NCI-H2029 (cell line): ENCODE measurements at places on chromosomes 12 and 14.

GRCh38 chr12:47190271-47190750 is 110.6 kb upstream of the AMIGO2 start:
- no peak for DNase-seq

GRCh38 chr14:87181288-87181687 is 811.7 kb downstream of the GALC start:
- no peak for DNase-seq

DNA sequence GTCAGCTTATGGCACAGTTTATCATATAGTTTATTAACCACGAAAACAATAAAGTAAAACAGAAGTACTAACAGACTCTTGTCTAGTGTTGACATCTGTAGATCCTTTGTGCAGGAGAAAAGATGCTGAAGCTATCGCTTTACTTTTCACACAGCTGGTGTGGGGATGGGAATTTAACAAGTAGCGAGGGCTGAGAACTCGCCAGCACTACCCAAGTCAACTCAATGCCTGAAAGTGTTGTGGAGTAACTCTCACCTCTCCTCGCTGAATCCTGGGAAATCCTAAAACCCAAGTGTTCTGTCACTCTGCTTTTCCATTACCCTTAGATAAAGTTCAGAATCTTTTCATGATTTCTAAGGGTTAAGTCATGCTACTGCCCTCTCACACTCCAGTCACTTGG is 264.2 kb downstream of the BMP4 start:
- DNase-seq: no peak

- DNase-seq: no peak
Measured at GRCh38 chr12:58458102-58458501, 462.2 kb downstream of the LRIG3 start.

DNA sequence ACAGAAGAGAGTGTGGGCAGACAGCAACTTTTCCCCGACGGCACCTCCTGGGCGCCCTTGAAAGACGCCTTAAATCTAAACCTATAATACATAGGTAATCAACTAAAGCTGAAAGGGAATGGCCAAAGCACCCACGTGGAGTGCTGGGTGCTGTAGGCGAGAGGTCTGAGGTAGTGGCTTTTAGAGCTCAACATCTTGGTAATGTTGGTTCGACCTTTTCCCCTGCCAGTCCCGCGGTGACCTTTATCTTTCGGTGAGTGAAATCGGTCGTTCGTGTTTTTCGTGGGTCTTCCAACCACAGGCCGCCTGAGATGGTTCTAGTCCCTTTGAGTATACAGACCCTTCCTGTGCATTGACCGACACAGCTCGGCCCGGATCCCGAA is 9.1 kb downstream of the OR6S1 start:
- DNase-seq: no peak

DNA sequence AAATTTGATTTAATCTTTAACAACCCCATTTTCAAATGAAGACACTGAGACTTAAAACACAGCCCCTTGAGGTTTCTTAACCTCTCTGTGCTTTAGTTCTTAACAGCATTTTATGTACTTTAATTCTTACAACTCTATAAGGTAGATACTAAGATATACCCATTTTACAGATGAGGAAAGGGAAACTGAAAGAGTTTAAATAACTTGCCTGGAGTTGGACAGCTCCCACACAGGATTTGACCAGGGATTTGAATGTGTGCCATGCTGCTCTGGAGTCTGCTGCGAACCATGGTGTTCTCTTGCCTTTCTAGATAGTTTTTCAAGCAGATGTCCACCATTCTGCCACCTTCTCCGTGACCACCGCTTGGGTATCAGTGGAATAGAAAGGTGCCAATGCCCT is 28.2 kb downstream of the RNFT2 start:
- no peak for DNase-seq

DNA sequence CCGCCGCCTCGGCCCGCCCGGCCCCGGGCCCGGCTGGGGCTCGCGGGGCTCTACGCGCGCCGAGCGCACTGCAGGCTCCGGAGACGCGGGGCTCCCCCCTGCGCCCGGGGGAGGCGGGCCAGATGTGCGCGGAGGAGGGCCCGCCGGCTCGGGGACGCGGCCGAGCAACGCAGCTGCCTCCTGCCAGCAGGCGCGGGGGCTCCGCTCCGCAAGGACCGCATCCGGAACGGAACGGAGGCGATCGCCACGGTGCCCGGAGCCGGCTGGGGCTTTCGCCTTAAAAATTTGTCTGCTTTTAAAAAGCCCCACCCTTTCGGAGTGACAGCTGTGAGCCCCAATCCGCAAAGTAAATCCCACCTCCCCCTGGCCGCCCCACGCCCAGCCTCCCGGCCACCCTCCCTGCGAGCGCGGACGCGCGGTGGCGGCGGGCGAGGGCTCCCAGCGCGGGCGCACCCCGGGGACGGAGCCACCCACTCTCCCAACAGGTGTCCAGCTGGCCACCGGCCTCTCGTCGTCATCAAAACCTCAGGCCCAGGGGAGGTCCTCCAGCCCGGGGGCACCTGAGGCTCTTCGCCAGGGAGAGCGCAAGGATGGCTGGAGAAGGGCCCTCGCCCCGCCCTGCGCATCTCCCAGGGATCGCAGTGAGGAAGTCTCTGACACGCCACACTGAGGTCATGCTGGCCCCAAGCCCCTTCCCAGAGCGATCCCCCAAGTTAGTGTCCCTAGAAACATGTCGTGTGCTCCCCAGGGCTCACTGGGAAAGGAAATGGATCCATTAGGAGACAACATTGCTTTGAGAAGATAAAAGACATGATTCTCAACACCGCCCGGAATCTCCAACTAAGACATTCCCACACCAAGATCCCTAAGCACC is at the start of gene TMEM132D:
TSS of gene TMEM132D (minus strand) at position 70 of the 874 bp plus-strand sequence.
- no peak for DNase-seq

GRCh38 chr14:93793555-93794324 is 5.5 kb upstream of the PRIMA1 start:
- DNase-seq: no peak

GRCh38 chr14:53412819-53413675 is 259.9 kb upstream of the DDHD1 start:
- DNase-seq: no peak
